Stimulated activated CD4-positive, alpha-beta T cell treated with anti-CD3 and anti-CD28 coated beads, Interleukin-12 subunit alpha, Interleukin-12 subunit beta, amount 100 ng/mL, for 4 hours (primary cell): ENCODE measurements at places on chromosomes 13 and 19.

- no peak for DNase-seq
Measured at GRCh38 chr19:30171795-30172612, 200.2 kb upstream of the ZNF536 start.

- DNase-seq: no peak
Measured at GRCh38 chr13:98826146-98826545, 73.7 kb upstream of the SLC15A1 start.

- DNase-seq: no peak
Measured at GRCh38 chr13:39401756-39402155, 201.2 kb downstream of the LHFPL6 start.

- no peak for DNase-seq
Measured at GRCh38 chr13:26965952-26966700, 205.5 kb downstream of the USP12 start.

DNA sequence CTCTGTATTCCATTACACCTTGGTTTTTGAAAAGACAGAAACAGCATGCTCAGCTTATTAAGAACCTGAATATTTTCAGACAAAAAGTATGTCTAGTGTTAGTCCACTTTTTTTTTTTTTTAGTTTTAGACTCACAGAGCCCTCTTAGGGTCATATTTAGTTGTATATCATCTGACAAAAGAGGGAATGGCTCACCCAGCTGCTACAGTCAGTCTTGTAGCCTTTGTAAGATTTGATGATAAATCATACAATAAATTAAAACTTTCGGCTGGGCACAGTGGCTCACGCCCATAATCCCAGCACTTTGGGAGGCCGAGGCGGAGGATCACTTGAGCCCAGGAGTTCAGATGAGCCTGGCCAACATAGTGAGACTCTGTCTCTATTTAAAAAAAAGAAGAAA is 43.7 kb upstream of the LDLR start:
- no peak for DNase-seq
